ENCODE measurements at places on chromosomes 7 and 10.

DNA sequence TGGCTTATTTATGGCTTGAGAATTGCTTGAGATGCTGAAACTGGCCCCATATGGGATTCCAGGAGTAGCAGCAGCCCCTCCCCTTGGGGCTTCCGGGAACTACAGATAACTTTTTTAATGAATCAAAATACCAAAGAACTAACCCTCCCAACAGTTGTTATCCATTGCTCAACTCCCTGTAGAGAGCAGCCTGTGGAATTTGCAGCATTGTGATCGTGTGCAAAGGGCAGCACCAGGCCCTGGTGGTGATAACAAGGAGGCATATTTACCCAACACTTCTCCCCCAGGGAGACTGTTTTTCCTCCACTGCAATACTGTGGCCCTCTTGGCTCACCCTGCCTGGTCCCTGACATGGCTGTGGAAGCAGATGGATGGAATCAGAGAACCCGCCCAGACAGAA lies 196.2 kb downstream of the PLXNA4 start:
- no peak for DNase-seq

DNA sequence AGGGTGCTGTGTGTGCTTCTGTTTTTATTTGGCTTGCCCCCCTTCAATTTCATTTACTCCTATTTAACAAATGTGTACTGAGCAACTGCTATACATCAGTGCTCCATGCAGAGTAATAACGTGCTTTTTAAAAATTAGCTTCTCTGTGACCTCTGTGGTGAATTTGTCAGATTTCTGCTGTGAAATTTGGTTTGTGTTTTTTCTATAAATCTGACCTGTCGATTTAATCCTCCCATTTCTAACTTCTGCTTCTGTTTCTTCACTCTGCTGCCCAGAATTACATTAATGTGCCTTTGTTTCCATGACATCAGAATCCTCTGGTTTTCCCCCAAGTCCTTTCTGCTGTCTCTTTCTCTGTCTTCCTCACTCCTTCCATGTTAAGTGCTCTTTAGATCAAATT lies 123.8 kb upstream of the CACNA2D1 start:
- no peak for DNase-seq

GRCh38 chr7:35365523-35365922 lies 111.6 kb upstream of the TBX20 start:
- no peak for DNase-seq

GRCh38 chr7:27339478-27339877 lies 96.9 kb downstream of the EVX1 start:
- DNase-seq, result no peak

GRCh38 chr10:17381502-17382142 lies 72.8 kb downstream of the ST8SIA6 start:
- no peak for DNase-seq

GRCh38 chr10:132776821-132777220 lies 9.1 kb downstream of the NKX6-2 start:
- no peak for DNase-seq

GRCh38 chr7:134985894-134986362 lies 380 bp upstream of the AGBL3 start:
- DNase-seq, result no peak

DNA sequence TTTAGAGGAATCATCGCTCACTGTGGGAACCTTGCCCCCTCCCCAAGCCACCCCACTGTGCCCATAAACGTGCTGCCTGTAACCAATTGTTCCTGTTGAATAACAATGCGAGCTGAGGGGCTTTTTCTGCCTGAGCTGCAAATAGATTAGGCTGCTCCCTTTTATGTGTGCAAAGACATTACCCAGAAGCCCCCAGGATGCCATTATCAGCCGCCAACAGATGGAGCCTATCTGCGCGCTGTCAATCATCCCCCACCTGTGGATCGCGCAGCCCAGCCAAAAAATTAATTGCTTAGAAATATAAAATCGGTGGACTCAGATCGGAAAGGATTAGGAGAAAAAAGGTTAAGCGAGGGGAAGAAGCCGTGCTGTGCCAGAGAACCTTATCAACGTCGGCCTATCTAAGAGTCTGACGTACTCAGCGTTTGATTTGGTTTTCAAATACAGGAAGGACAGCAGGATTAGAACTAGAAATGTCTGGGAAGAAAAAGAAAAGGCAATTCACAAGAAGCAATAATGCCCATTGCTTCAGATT lies 167.3 kb upstream of the MYO3A start:
- no peak for DNase-seq

GRCh38 chr10:104447331-104447730 lies 93.7 kb downstream of the CFAP58 start:
- no peak for DNase-seq

DNA sequence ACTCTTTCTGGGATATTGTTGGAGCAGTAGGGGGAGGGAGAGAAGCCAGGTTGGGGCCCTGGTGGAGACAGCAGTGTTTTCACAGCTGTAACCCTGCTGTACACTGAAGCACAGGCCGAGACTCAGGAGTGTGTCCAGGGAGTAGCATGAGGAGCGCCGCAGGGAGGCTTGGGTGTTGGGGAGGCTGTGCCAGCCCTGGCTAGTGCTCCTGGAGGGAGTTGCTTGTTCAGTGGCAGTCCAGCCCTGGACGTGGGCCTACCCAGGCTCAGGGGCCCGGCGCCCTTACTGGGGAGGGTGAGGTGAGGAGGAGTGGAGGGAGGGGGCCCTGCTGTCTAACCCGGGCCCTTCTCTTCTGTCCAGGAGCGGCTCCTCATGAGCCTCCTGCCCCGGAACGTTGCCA lies 35.9 kb downstream of the ADCY1 start:
- DNase-seq, result no peak

- DNase-seq, result no peak
Observed at GRCh38 chr10:131773370-131774343, 127.2 kb upstream of the PPP2R2D start.

- peak; percentile 81 for DNase-seq
Observed at GRCh38 chr10:59582058-59582457, 127.6 kb downstream of the SLC16A9 start.

GRCh38 chr7:36391436-36392198 lies 2.0 kb downstream of the ANLN start:
- DNase-seq, result no peak

DNA sequence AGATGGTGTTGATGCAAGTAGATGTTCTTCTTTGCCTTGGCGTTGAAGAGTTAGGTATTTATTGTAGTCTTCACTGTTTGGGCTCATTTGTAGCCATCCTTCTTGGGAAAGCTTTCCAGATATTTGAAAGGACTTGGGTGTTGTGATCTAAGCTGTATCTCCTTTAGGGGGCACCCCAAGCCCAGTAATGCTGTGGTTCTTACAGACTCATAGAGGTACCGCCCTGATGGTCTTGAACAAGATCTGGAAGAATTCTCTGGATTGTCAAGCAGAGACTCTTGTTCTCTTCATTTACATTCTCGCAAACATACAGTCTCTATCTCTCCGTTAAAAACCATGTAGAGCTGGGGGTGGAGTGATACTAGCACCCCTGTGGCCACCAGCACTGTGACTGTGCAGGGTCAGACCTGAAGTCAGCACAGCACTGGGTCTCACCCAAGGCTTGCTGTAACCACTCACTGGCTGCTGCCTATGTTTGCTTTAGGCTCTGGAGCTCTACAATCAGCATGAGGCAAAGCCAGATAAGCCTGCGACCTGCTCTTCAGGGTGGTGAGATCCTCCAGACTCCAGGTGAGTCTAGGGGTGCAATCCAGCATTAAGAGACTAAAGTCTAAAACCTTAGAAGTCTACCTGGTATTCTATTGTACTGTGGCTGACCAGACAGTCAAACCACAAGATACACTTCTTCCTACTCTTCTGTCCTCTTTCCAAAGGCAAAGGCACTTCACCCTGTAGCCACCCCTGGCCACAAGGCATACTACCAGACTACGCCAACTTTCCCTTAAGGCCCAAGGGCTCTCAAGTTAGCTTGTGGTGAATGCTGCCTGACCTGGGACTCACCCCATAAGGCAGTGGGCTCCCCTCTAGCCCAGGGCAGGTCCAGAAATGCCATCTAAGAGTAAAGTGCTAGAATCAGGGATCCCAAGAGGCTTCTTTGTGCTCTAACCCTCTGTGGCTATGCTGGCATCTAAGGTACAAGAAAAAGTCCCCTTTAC lies 209.7 kb upstream of the TMEM196 start:
- no peak for DNase-seq

DNA sequence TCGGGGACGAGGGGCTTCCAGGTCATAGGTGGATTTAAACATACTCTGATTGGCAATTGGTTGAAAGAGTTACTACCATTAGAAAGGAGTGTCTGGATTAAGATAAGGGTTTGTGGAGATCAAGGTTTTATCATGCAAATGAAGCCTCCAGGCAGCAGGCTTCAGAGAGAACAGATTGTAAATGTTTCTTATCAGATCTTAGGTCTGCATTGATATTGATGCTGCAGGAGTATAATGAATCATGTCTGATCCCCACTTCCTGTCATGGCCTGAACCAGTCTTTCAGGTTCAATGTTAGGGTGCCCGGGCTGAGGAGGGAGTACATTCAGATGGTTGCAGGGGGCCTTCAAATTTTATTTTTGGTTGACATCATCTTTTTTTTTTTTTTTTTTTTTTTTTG lies 51.4 kb downstream of the SH3PXD2A start:
- no peak for DNase-seq

DNA sequence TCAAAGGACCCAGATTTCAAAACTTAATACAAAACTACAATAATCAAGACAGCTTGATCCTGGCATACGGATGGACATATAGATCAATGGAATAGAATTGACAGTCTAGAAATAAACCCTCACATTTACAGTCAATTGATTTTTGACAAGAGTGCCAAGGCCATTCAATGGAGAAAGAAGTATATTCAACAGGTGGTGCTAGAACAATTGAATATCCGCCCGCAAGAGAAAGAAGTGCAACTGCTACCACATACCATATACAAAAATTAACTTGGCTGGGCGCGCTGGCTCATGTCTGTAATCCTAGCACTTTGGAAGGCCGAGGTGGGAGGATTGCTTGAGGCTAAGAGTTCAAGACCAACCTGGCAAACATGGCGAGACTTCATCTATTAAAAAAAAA lies 23.2 kb upstream of the CCL24 start:
- no peak for DNase-seq

DNA sequence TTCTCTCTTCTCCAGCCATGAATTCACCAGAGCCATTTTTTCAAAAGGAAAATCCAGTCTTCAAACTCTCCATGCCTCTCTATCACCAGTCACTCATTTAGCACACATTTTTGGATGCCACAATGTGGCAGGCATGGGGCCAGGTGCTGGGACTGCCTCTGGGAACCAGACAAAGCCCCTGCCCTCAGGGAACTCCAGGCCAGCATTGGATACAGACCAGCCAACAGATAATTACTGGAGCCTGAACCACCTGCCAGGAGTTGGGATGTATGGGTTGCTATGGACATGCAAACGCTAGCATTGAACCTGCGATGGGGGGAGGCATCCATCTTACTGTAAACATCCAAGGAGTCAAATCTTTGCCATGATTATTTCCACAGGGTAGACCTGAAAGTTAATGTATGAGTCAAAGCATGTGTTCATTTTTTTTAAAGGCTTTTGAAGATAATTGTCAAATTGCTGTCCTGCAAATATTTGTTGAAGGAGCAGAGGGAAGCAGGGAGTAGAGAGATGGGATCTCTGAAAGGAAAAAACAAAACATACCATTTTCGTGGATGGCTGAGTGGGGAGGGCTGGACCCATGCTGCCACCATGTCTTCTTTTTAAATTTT lies 43.2 kb downstream of the SRRM3 start:
- no peak for DNase-seq

DNA sequence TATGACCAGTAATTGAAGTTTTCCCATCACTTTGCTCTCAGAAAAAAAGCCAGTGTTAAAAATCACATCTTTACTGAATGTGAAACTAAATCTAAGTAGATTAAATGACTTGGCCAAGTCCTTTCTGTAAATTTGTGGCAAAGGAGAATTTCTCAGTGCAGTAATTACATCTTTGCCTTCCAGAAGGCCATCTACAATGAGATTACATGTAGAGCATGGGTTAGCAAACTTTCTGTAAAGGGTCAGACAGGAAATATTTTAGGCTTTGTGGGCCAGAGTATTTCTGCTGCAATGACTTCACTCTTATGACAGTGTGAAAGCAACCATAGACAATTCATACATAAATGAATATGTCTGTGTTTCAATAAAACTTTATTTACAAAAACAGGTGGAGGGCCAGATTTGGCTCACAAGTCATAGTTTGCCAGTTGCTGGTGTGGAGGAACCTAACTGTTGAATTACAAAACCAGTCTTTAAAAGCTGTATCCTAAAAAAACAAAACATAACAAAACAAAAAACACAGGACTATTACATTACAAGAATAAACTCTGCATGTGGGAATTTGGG lies 191.0 kb downstream of the TAX1BP1 start:
- no peak for DNase-seq

- no peak for DNase-seq
Observed at GRCh38 chr10:93181271-93182048, 107.8 kb downstream of the CYP26A1 start.

- DNase-seq, result no peak
Observed at GRCh38 chr10:48322017-48322416, 15.5 kb downstream of the MAPK8 start.

- DNase-seq, result peak; percentile 90
Observed at GRCh38 chr10:118259288-118259906, 82.7 kb downstream of the FAM204A start.

DNA sequence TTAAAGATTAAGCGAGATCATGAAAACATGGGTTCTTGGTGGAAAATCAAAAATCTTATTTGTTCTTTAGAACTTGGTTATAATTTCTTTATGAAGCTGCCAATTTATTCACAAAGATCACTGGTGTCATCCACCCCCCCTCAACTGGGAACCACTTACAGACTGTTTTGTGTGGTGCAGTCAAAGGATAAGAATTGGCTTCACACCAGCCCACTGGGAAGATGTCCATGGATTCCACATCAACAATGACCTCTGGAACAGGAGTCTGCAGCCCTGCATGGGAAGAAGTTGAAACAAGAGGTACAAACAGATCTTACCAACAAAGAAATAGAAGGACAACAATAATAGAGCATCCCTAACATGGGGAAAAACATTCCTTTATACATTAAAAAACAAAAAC lies 205.2 kb downstream of the SFMBT2 start:
- DNase-seq, result no peak

GRCh38 chr7:116339564-116339963 lies 129.2 kb downstream of the TES start:
- DNase-seq, result no peak

- peak; percentile 91 for DNase-seq
Observed at GRCh38 chr10:85888004-85888403, 478.6 kb downstream of the GRID1 start.

DNA sequence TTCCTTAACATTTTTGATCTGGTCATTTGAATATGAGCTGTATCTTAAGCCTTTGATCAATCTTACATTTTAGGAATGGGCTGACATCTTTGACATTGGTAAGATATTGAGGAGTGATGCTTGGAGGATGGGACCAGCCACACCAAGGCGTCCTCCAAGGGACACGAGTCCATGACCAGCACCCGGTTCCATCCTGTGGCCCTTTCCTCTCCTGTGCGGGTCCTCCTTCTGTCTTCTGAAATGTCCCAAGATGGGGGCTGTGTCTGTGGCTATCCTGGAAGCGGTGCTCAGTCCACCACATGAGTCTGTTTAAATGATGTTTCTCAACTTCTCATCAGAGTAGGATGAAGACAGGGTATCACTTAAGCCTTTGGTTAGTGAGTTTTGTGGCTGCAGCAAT lies 67.3 kb upstream of the SHH start:
- no peak for DNase-seq
